ENCODE measurements at places on chromosomes 13 and 19. TPM values are rescaled to one million over a fixed set of nuclear protein-coding genes. Genes with fewer than 3 reads are reported as not detected.

Gene WTIP
- polyA plus RNA-seq, result 13.2 TPM

Gene PSMD8
- polyA plus RNA-seq, result 350 TPM

Gene DKKL1
- not detected for polyA plus RNA-seq

Gene TPTE2
- not detected for polyA plus RNA-seq

Gene MISP3
- polyA plus RNA-seq, result 0.96 TPM

Gene KCNC3
- polyA plus RNA-seq, result 0.08 TPM

Gene UNC13A
- polyA plus RNA-seq, result under 0.01 TPM

Gene MBD3L3
- polyA plus RNA-seq, result not detected

Gene ZIK1
- polyA plus RNA-seq, result 3.5 TPM
